Tibial nerve (tissue), 4 donors: ENCODE measurements at places on chromosomes 3 and 15.

GRCh38 chr3:56980798-56981390 lies 79.6 kb upstream of the SPATA12 start:
- DNase-seq = no peak

DNA sequence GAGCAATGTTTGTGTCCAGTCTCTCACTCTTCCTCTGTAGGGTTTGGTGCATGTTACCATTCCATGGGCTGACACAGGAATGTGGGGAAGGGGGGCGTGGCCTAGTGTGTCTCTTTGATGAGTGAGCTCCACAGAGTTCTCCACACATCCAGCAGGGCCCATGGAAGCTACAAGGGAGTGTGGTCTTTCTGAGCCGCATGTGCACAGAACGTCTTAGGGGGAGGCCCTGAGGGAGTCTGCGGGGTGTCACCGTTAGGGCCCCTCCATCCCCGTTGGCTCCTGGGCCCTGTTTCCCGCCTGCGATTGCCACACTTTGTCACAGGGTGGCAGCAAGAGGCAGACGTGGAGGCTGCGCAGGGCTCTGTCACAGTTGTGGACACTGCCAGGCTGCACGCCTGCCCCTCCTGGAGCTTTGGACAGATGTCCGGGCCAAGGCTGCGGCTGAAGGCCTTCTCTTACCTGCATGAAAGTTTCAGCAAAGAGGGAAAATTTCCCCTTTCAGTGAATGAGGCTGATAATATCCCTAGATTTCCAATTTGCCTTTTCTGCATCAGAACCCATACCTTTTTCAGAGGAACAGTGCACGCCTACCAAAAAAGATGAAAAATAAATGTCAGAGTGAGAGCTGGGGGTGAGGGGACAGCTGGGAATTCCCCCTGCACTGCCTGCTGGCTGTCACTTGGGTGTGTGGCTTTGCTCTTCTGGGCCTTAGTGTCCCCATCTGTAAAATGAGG lies 24.3 kb downstream of the CACNA2D3 start:
- peak; percentile 31 for DNase-seq

DNA sequence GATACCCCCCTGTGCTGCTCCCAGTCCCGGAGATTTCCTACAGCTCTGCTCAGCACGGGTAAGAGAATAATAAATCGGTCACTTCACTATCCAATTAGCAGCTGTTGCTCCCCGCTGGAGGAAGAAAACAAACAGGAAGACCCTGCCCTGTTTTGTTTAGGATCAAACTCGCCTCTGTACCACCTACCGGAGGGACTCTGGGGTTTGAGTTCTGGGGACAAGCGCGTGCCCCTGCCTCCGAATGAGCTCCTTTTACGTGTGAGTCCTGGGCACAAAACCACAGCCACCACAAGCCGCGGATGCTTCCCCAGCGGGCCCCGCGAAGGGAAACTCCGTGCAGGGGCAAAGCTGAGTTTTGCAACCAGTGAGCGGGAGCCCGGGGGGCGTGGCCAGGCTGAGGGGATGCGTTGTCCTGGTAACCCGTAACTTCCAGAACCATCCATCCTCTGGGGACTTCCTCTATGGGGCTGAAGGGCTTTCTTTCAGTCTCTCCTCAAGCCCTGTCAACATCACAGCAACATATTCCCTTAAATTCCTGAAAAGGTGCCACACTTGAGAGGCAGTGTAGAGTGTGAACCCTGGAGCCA lies 315.7 kb upstream of the PROK2 start:
- DNase-seq = peak; percentile 57

- DNase-seq = no peak
Observed at GRCh38 chr15:98519767-98520550, 128.4 kb upstream of the IGF1R start.

DNA sequence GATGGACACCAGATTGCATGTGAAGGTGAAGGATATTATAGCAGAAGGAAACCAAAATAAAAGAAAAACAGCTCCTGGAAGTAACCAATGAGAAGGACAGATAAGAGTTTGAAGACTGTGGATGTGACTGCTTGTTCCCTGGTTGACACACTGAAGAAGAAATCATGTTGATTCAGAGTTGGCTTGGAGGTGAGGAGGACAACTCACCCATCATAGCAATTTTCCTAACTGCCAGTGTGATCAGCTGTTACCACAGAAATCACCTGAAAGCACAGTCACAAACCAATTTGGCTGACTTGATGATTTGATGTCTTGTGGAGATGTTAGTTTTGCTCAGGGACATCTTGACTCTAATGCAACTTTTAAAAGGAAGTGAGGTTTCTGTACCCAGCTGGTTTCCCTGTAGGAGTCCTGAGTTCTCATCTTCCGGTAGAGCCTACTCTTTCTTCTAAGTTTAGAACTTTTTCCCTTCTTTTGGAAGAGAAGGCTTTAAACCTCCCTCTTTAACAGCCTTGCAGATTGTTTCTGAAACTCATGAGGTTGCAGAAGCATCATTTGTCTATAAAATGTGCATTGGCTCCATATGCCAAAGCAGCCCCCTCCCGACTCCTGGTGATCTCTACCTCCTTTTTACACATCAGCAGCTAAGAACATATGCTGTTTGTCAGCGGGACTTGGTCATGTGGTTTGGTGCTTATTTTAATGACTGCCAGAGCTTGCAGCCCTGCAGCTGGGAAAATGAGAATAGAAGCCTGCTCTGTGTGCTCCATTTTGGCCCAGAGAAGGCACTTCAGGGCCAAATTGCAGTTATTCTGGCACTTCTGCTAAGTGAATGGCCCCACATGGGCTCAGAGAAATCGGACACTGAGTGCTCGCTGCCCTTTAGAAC lies 10.3 kb downstream of the ATG7 start:
- peak; percentile 19 for DNase-seq

DNA sequence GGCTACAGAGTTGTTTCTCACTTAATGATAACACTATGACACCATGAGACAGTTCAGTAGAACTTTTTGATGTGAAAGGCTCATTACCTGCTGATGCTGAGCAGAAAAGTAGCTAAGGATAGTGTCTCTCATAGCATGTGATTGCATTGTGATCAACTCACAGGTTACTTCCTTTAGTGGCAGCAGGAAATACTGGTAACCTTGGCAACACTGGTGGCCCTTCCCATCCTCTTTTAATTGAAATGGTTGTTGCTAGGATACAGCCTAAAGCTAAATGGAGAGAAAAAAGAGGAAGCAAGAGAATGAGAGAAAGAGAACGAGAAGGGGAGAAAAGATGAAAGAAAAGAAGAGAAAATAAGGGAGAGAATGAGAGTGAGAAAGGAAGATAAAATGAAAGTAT lies 204.7 kb upstream of the GAP43 start:
- DNase-seq = no peak

GRCh38 chr3:134985864-134986715 lies 191.0 kb downstream of the EPHB1 start:
- DNase-seq = no peak

- DNase-seq = no peak
Observed at GRCh38 chr3:191387441-191388077, 57.2 kb upstream of the UTS2B start.

DNA sequence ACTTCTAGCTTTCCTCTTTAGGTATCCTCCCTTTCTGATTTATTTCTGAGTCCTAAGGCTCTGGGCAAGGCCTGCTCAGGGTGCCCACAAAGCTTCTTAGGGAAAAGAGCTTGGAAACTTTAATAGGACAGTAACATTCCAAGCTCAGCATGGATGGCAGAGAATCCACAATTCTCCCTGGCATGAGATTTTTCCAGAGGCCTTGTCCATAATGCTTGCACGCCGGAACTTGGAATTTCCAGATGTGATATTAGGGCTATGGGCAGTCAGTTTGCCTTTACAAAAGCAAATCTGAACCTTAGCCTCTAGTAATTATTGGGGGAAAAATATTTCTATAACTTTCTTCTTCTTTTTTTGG lies 139.0 kb upstream of the RBMS3 start:
- no peak for DNase-seq

GRCh38 chr3:122004991-122005565 lies 17.0 kb downstream of the ILDR1 start:
- DNase-seq = no peak

- DNase-seq = no peak
Observed at GRCh38 chr3:24088782-24089181, 143.7 kb downstream of the NR1D2 start.

GRCh38 chr3:59563966-59564365 lies 514.1 kb upstream of the CFAP20DC start:
- DNase-seq = no peak

- DNase-seq = no peak
Observed at GRCh38 chr3:15576475-15576874, 24.9 kb downstream of the HACL1 start.

GRCh38 chr3:59101231-59101736 lies 51.5 kb upstream of the CFAP20DC start:
- no peak for DNase-seq

GRCh38 chr3:4825436-4826236 lies 153.6 kb upstream of the BHLHE40 start:
- DNase-seq = no peak

DNA sequence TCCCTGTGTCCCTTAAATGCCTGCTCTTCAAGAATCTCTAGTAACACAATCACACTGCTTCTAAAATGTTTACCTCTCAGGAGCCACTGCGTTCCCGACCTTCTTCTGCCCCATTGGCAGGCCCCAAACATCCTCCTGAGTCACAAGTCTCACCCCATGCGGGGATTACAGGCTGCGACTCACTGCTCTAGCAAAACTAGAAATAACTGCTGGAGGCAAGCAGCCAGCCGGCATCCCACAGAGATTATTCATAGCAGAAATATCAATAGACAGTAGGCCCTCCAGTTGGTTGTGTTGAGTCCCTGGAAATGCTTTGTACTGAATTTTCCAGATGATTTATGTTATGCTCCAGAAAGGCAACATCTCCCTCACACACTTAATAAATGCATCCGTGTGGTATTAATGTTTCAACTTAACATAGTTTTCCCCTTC lies 64.8 kb downstream of the RFTN1 start:
- DNase-seq = no peak

DNA sequence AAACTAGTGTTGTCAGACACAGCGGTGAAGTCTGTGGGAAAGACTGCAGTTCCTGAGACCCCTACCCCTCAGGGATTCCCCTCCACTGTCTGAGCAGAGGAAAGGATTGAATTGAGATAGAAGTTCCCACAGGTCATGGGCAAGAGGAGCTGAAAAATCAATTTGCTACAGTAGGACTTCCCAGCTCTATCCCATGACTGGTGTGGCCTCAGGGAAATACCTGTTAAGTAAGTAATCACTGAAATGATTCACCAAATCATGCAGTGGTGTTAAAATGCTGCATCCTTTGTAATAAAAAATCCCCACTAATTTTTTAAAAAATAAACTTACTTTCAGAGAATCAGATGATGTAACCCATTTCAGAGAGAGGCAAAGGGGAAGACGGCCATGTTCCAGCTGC lies 45.0 kb upstream of the SPRED1 start:
- no peak for DNase-seq
